Hypothalamus (tissue), 51 donors: ENCODE measurements at places on chromosomes 4 and X.
A peak's percentile ranks its signal among the peaks of the same experiment; 100 is the strongest.

DNA sequence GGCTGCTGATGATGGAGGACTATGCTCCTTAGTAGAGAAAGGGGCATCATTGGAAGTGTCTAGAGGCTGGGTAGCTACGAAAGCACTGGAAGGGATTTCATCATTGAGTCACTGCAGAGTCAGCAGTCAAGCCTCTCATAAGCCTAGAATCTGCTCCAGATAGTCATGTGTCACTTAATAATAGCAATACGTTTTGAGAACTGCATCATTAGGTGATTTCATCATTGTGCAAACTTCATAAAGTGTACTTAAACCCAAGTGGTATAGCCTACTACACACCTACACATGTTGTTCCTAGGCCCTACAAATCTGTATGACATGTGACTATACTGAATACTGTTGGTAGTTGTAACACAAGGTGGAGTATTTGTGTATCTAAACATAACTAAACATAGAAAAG lies 165.6 kb downstream of the PTTG2 start:
- no peak for DNase-seq

- no peak for DNase-seq
Observed at GRCh38 chrX:30615229-30615628, 37.7 kb upstream of the TASL start.

GRCh38 chr4:134585972-134586371 lies 384.4 kb upstream of the PABPC4L start:
- DNase-seq = no peak

DNA sequence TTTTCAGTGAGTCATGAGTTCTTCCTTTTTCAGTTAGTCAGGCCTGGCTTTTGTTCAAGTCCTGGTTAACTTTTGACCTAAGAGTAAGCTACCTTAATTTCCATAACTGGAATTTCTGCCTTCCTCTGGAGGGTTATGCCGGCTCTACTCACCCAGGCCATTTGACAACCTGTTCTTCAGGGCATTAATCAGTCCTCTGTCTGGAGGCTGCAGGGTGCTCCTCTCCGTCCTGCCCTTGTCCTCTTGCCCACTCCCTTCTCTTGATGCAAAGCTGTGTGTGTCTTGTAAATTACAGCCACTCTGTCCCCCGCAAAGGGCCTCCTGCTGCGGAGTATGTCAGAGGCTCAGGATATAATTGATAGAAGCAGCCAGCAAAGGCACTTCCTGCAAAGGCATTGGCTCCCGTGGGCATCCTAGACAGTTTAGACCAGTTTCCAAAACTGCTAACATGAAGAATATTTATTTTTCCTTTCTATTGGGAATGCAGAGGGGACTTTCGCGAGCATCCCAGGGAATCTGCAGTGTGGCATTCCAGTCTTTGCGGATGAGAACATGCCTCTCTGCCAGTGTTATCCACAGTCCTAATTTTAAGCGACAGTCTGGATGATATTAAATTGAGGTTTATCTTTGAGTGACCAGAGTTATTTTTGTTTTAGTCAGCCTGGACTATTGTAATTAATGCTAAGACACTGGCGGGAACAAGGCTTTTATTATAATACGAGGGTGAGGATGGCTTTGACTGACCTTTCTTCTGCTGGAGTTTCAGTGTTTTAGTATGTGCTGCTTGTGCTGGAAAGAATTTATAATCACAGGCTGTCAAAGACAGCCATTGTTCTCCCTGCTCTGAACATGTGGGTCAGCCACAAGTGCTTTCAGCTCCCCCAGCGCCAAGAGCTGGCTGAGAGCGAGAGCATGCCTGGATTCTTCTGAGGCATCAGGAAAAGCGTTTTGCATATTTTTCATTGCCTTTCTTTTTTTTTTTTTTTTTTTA lies 74.2 kb downstream of the LIMCH1 start:
- peak; percentile 74 for DNase-seq
